Tibial nerve (tissue), 4 donors: ENCODE measurements at places on chromosomes 3 and 15.
A peak's percentile ranks its signal among the peaks of the same experiment; 100 is the strongest.

DNA sequence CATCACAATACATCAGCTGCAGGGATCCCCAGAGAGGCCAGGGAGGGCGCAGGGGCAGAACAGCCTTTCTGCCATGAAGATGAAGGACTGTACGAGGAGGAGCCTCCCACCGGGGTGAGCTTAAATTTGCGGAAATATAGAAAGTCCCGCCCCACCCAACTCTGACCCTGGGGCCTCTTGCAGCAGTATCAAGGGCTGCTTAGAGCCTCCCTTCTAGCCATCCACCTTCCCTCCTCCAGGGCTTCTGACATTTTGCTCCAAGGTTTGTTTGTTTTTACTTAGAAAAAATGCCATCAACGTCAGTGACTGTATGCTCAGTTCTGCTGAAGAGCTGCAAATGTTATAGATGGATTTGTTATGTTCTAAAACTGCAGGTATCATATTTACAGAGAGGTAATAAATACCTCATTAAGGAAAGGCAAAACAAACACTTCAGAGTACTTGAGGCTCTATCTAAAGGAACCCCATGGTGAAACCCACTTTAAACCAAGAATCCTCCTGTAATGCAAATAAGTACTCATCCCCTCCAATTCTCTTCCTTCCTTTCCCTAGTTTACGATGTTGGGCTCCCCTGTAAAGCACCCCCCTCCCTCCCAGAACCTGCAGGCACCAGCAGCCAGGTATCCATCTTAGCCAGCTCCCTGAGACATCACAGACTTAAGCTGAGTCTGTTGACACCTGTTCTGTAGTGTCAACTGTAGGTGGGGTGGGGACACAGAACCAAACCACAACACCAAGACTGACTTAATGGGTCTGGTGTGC lies 30.5 kb downstream of the RFTN1 start:
- no peak for DNase-seq
- H3K4me1 ChIP-seq, result peaks cover 13% of the 10 kb centered on the region
- no peak overlapping the region for H3K4me3 ChIP-seq
- H3K36me3 ChIP-seq, result no peaks in the 10 kb centered on the region
- H3K27ac ChIP-seq, result no peak overlapping the region

DNA sequence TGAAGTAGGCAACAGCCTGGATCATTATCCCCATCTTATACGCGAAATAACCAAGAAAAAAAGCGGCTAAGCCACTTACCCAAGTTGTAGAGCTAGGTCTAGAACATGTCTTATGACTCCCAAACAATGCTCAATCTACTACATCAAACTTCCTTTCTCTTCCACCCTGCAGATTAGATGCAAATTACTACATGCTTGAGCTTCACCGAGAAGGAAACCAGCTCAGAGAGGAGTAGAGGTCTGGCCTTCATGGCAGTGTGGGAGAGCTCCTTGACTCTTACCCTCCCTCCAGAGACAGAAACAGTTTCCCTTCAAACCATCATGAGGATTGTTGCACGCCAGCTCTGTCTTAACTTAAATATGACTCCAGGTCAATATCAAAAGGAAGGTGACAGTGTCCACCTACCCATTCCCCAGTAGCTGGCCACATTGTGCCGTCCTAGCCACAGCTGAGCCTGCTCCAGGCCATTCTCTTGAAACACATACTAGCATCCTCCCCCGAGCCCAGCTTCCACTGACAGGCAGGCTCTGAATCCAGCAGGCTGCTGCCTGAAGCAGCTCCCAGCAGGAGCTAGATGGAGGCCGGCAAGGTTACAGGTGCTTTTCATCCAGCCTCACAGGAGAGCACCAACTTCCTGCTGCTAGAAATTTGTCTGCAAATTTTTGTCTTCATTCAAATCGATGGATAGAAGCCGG lies 56.8 kb downstream of the CPN2 start:
- no peak for DNase-seq
- no peaks in the 10 kb centered on the region for H3K36me3 ChIP-seq
- H3K27me3 ChIP-seq, result no peaks in the 10 kb centered on the region
- peaks cover 6% of the 10 kb centered on the region for H3K4me1 ChIP-seq

DNA sequence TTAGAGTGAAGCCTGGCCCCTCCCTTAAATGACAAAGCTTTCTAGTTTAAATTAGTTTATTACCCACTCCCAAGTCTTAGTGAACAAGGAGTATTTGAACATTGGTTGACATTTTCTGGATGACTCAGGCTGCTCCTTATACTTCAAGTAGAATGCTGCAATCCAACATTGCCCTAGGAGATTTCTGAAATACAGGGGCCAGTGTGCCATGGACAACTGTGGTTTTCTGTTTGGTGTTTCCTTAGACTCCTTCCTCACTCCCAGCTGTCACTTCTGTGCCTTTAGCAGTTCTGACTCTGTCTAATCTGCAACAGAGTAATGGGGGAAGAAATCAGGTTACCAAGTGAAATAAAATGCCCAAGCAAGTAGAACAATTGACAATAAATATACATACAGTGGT lies 116.1 kb upstream of the P2RY1 start:
- H3K36me3 ChIP-seq, result no peaks in the 10 kb centered on the region
- no peak for DNase-seq
- no peak overlapping the region for H3K4me3 ChIP-seq
- no peaks in the 10 kb centered on the region for H3K27me3 ChIP-seq
- no peak overlapping the region for H3K27ac ChIP-seq

DNA sequence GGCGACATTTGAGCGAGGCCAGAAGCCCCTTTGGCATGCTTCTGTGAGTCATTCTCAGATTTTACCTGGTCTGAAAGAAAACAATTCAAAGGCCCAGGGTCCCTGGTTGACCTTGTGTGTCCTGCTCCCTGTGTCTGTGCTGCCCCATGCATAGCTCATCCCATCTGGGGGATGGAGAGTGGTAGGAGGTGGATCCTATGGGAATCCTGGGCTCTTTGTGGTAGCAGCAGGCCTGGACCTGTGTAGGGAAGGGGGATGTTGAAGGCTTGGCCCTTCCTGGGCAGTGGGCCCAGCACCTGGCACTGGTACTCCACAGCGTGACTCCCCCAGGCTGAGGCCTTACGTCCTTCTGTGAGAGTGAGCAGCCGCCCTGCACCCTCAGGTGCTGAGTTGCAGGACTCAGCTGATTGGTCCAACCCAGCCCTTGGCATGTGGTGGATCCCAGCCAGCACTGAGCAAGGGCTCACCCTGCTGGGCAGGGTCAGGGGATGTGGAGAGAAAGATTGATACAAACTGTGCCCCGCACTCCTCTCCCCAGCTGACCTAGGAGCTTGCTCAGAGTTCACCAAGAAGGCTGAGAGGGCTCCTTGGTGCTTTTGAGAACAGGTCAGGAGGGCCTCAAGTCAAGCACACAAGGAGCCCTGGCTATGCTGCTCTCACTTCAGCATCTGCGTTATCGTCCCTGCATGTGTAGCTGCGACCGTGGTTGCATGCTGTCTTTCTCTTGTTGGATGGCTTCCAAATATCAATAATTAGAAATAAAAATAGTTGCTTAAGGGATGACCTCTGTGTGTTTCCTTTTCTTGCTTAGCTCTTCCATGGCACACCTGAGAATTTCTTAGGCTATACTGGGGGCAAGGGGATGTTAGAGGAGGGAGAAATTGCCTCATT lies 21.4 kb upstream of the JMJD7 start:
- no peak overlapping the region for H3K4me3 ChIP-seq
- peaks cover 7% of the 10 kb centered on the region for H3K4me1 ChIP-seq
- no peaks in the 10 kb centered on the region for H3K36me3 ChIP-seq
- peak overlapping the region; percentile 6 for H3K27ac ChIP-seq

GRCh38 chr3:99846477-99847160 lies 29.0 kb downstream of the CMSS1 start:
- no peaks in the 10 kb centered on the region for H3K36me3 ChIP-seq
- no peak overlapping the region for H3K4me3 ChIP-seq
- peak overlapping the region; percentile 15 for H3K27ac ChIP-seq
- no peaks in the 10 kb centered on the region for H3K27me3 ChIP-seq
- H3K4me1 ChIP-seq, result peaks cover 56% of the 10 kb centered on the region

DNA sequence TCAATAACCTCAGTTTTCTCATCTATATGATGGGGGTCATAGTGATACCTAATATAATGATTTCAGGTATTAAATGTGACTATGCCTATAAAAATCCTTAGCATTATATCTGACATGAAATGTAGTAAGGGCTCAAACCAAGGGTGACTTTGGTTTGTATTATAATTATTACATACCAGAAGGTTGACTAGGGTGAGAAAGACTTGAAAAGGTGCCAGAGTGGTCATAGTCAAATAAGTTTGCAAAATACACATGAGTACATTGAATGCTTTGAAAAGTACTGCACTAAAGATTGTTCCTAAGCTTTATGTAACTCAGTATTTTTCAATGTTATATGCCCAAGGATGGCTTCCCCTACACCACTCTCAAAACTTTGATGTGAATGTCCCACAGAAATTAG lies 297.2 kb downstream of the ARPP21 start:
- no peaks in the 10 kb centered on the region for H3K4me1 ChIP-seq
- DNase-seq, result no peak
- no peak overlapping the region for H3K27ac ChIP-seq
- H3K4me3 ChIP-seq, result no peak overlapping the region
- no peaks in the 10 kb centered on the region for H3K36me3 ChIP-seq
- no peaks in the 10 kb centered on the region for H3K27me3 ChIP-seq

GRCh38 chr3:195889870-195890295 lies 18.5 kb downstream of the TNK2 start:
- no peak overlapping the region for H3K4me3 ChIP-seq
- H3K4me1 ChIP-seq, result peaks cover 33% of the 10 kb centered on the region
- H3K27me3 ChIP-seq, result no peaks in the 10 kb centered on the region
- H3K36me3 ChIP-seq, result no peaks in the 10 kb centered on the region

DNA sequence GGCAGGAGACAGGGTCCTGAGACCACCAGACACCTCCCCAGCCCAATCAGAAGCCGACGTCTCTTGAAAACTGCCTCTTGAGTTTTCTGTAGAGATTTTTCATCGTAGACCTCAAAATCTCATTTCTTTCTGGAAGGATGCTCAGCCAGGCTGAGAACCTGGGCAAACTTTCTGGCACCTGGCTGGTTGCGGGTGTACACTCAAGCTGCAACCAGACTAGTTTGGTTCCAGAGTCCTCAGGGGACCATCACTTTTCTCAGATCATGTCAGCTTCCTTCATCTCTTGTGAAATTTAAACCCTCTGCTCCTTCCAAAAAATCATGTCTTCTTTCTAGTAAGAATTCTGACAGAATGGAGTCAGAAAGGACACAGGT lies 45.1 kb downstream of the CMTM7 start:
- no peak for DNase-seq
- no peaks in the 10 kb centered on the region for H3K27me3 ChIP-seq
- peaks cover 3% of the 10 kb centered on the region for H3K4me1 ChIP-seq
- H3K27ac ChIP-seq, result no peak overlapping the region

DNA sequence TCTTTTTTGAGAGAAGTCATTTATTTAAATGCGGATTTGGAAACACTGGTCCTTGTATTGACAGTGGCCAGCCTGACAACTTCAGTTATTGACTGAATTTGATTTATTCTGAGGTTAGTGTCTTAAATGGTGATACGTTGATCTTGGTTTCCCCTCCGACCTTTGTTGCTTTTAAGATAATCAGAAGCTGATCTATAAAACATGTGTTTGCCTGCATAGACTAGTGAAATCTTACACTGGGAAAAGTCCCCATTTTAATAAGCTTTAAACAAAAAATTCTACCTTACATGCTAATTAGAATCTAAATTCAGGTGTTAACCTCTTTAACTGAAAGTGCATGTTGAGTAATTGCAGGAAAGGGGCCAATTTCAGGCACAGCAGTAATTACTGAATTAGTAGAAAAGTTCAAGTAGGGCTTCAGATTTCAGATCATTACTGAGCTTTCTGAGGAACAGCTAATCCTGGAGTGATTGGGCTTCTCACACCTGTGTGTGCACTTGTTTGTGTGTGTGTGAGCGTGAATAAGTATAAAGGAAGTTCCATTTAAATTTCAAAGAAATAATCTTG lies 221.4 kb downstream of the SOX2 start:
- DNase-seq, result no peak
- H3K27ac ChIP-seq, result no peak overlapping the region
- no peak overlapping the region for H3K4me3 ChIP-seq
- no peaks in the 10 kb centered on the region for H3K27me3 ChIP-seq
- H3K4me1 ChIP-seq, result no peaks in the 10 kb centered on the region
